ENCODE measurements at places on chromosomes 16 and 17.

GRCh38 chr17:10060526-10060925 lies 137.9 kb downstream of the GAS7 start:
- no peak for DNase-seq

- DNase-seq, result no peak
Measured at GRCh38 chr17:82399041-82399441, 19.1 kb upstream of the HEXD start.

DNA sequence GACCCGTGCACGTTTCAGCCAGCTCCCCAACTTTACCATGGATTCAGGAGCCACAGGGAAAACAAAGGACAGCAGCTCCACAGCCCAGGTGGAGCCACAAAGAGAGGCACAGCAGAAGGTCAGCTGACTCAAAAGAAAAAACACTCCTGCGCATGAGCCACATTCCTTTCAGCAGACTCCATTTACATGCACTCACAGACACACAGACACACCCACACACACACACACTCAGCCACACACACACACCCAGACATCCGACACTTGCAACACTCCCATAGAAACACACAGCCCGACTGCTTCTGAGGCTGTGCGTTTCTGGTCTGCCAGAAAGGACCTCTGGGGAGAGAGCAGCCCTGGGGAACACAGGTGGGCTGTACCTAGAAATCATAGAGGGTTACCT lies 2335.5 kb downstream of the TP53TG3F start:
- DNase-seq, result no peak

DNA sequence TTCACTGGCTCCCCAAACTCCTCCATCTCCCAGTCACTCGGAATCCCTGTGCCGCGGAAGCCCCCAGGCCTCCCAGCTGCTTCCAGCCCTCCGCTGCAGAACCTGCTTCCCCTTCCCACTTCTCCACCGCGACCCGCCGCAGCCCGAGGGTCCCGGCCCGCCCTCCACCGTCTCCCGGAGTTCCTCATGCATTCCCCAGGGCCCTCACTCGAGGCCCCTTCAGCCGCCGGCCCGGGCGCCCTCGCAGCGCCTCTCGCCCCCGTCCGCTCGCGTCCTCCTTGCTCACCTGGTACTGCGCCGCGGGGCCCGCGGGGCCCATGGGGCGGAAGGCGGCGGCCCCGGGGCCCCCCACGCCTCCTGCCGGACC lies 329 bp downstream of the SMARCD2 start:
- peak; percentile 49 for DNase-seq

GRCh38 chr16:24980077-24980793 lies 34.9 kb downstream of the ARHGAP17 start:
- no peak for DNase-seq

DNA sequence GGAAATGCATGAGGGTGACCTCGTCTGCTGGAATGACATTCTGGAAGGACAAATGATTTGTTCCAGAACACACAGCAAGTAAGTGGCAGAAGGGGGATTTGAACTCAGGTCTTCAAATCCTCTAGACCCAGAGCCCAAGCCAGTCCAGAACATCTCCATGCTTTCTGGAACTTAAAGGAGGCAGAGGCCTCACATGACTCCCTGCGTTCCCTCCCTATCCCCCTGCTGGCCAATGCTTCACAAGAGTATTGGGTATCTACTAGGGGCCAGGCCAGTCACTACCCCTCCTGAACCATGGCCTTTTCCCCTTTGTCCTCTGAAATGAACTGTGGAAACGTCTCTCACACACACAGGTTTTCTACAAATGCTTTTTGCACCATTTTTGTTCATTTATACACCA lies 7.6 kb upstream of the BEAN1 start:
- DNase-seq, result no peak

DNA sequence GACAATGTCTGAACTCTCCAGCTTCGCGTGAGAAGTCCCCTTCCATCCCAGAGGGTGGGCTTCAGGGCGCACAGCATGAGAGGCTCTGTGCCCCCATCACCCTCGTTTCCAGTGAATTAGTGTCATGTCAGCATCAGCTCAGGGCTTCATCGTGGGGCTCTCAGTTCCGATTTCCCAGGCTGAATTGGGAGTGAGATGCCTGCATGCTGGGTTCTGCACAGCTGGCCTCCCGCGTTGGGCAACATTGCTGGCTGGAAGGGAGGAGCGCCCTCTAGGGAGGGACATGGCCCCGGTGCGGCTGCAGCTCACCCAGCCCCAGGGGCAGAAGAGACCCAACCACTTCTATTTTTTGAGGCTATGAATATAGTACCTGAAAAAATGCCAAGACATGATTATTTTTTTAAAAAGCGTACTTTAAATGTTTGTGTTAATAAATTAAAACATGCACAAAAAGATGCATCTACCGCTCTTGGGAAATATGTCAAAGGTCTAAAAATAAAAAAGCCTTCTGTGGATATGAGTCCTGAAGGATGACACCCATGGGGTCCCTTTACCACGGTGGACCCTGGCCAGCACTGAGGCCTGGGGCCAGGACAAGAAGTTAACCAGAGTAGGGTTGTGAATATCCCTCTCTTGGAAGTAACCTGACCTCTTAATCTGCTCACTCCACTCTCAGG lies 10.5 kb upstream of the ITGAD start:
- peak; percentile 38 for DNase-seq

GRCh38 chr17:80443916-80444643 lies 29.1 kb downstream of the ENDOV start:
- DNase-seq, result peak; percentile 19

- DNase-seq, result peak; percentile 81
Measured at GRCh38 chr17:50956750-50957523, 90.8 kb upstream of the TOB1 start.

DNA sequence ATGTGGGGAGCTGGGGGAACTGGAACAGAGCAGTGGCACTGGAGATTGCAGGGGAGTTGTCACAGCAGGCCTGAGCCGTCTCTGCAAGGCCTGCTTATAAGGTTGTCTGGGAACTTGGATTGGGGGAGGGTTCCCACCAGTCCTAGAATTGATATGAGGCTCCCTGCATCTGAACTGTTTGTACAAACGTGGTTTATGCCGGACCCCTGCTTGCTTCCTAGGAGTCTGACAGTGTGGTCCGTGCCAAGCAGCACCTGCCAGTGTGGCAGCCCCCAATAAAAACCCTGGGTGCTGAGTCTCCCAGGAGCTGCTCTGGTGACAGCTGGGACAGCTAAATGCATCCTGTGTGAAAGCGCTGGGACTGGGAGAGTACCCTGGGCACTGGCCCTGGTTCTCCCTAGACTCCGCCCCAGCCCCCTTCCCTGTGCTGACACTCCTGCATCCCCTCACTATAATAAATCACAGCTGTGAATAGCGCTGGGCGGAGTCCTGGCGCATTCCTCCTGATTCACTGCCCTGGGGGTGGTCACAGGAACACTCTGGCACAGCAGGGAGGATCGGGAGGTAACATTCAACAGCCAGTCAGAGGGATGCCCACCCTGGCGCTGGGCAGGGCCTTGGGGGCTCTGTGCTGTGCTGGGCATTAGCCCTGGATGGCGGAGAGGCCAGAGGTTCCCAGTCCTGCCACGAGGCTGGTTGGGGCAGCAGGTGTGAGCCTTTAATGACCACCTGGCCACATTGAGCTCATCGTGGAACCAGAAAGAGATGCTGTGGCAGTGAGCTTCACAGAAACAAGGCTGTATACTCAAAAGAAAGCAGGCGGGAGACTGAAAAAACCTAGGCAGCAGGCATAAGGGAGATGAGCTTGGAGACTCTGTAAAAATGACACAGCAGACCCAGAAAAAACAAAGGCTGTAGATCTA lies 45.6 kb downstream of the RMI2 start:
- DNase-seq, result no peak

DNA sequence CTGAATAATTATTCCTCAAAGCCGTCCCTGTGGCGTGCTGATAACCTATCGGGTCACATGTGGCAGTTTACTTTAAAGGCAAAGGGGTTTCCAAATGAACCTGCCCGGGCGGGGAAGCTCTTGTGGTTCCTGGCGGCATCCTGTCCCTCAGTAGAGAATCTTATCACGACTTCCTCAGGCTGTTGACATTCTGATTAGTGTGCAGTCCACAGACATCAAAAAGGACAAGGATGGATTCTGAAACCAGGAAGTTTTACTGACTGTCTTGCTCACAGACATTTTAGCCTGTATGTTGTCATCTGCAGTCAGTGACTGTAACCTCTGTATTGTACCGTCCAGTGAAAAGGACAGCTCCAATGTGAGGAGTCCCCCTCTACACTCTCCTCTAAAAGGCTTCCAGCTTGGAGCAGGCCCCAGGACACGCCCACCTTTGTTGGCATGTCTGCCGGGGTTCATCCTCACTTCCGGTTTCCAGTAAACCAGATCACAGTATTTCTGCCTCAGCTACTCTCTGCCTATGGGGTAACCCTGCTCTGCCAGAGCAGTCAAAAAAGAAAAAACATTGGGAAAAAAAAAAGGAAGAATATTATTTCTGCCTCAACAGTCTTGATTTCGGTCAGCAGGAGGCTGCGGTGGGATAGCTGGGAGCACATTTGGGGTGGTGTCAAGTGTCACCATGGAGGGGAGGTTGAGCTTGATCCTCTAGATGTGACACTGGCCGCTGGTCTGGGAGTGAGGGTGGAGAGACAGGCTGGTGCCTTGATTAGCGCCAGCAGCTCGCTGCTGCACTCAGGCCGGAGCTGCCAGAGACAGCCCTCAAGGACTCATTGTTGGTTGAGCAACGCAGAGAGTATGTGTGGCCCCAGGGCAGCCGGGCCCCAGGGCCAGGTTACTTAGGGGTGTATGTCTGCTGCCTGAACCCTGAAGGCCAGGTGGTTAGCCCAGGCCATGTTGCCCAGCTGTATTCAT lies 89.0 kb upstream of the DNAH17 start:
- no peak for DNase-seq

DNA sequence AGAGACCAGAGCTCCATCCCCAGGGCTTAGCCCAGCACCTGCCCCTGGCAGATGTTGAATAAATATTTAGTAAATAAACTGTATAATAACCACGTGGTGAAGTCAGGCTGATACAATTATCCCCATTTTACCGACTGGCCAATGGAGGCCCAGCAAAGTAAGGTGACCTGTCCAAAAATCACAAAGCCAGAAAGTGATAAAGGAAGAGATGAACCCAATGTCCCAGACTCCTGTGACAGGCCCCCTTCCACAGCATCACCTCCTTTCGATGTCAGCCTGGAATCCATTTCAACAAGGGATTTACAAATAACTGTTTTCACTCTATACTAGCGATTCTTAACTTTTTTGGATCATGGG lies 5.5 kb downstream of the TVP23A start:
- DNase-seq, result no peak

- DNase-seq, result no peak
Measured at GRCh38 chr17:40064971-40065768, 2.4 kb downstream of the THRA start.

GRCh38 chr17:63974594-63975192 lies 2.0 kb upstream of the SCN4A start:
- DNase-seq, result no peak

- DNase-seq, result no peak
Measured at GRCh38 chr17:83118071-83118841, 38.8 kb downstream of the METRNL start.

GRCh38 chr17:627051-627450 lies 87.6 kb downstream of the VPS53 start:
- DNase-seq, result no peak

DNA sequence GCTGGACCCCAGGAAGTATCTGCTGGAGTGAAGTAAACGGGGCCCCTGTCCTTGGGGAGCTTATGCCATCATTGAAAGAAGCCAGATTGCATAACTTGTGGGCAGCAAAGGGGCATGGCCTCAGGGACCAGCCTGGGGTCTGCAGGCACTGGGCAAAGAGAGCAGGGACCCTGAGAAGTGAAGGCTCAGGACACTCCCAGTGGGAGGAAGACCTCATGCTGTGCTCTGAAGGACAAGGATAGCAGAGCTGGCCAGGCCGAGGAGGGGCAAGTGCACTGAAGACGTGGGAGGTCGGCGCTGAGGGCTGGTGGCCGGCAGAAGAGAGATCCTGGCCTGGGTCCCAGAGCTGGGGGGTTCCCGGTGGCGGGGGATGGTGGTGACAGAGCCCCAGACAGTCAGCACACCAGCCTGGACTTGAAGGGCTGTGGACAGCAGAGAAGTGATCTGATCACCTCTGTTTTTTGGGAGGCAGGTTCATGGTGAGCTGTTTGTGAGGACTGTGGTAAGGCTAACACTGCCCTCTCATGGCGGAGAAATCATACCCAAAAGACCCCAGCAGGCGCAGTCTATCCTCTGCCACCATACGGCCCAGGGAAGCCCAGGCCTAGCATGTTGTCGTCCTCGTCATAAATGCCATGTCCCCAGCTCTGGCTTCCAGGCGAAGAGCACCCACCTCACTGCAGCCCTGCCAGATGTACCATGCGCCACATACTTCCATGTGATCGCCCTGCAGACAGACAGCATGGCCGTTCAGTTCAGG lies 7.1 kb upstream of the CNP start:
- DNase-seq, result peak; percentile 33

DNA sequence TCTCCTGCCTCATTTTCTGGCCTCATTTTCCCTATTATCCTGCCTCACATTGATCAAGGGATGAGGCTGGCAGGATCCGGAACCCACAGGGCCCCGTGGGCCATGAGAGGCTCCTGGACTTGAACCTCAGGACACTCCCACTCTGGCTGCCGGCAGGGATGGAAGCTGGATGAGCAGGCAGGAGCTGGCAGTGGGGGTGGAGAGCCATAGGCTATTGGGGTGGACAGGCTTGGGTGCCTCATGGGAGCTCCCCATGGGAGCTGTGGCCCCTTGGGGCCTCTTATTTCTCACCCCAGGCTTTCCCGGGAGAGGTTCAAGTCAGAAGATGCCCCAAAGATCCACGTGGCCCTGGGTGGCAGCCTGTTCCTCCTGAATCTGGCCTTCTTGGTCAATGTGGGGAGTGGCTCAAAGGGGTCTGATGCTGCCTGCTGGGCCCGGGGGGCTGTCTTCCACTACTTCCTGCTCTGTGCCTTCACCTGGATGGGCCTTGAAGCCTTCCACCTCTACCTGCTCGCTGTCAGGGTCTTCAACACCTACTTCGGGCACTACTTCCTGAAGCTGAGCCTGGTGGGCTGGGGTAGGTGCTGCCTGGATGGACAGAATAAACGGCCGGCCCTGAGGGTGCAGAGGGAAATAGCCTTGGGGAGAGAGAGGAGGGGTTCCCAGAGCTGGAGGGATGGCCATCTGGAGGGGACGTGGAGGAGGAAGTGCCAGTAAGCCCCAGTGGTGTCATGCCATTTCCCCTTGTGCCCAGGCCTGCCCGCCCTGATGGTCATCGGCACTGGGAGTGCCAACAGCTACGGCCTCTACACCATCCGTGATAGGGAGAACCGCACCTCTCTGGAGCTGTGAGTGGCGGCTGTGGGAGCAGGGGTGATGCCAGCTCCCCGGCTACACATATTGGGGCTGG lies 10.7 kb upstream of the DRC7 start:
- no peak for DNase-seq

DNA sequence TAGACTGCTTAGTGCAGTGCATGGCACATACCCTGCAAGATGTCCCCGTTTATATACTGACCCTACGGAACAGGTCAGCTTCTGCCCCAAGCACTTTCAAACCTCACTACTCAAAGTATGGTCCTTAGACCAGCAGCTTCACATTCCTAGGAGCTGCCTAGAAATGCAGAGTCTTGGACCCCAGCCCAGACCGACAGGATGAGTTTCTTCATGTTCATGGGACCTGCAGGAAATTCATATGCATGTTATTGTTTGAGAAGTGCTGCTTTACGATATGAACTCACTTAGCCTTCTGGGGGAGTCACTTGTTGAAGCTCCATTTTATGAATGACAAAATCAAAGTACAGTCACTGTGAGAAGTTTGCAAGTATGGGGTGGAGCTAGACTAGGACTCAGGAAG lies 82.6 kb downstream of the DYNLRB2 start:
- DNase-seq, result no peak

Measured in NCI-H1436 (cell line).